Activated naive CD8-positive, alpha-beta T cell treated with anti-CD3 and anti-CD28 coated beads, Interleukin-2, amount 50 U/mL, for 16 hours (primary cell): ENCODE measurements at places on chromosomes 5 and 9.

- DNase-seq, result no peak
Measured at GRCh38 chr5:2173151-2173834, 290.6 kb upstream of the IRX4 start.

GRCh38 chr5:13325765-13326164, 618.7 kb downstream of the DNAH5 start:
- no peak for DNase-seq

DNA sequence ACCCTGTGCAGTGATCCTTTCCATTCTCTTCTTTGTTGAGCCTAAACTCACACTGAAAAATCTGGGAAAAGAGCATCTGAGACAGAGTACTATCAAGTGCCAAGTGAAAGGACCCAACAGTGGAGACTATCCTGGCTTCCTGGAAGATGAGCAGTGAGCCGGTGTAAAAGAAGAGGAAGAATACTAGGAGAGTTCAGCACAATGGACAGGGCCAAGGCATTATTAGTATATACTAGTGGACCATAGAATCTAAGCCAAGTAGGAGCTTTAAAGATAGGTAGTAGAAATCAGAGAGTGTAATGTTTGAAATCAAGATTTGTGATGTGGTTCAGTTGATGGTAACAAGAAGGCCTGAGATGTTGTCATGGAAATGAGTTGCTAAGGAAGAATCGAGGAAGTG, 140.8 kb downstream of the CAMK4 start:
- no peak for DNase-seq

DNA sequence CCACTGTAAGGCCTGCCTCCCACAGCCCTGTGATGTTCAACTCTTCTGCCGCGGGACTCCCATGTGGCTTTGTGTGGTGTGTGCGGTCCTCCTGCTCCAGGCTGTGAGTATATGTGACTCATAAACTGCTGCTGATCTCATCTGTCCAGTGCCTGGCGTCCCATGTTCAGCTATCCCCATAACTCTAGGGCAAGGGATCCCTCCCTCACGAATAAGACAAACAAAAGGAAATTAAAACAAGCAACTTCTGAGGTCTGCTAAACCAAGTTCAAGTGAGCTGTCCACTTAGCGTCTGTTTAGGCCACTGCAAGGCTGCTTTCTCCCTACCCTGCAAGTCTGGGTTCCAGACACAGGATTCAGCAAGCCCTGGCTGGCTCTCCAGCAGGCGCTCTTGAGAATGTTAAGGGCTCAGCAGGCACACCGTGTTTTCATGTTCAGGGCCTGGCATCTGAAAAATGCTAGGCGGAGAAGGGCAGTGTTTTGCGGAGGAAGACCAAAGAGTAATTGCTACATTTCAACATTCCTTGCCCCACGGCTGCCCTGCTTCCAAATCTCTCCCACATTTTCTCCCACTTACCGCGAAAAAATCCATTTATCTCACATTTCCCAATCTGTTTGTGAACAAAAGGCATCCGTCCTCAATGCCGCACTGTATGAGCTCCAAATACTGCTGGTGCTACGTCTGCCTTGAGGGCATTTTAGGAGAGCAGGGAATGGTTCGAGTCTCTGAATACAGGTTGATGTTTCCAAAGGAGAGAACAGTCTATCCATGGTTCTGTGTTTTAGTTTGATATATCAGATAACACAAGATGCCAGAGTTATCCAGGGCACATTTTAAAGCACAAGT, 280.2 kb downstream of the SEMA5A start:
- DNase-seq, result no peak

DNA sequence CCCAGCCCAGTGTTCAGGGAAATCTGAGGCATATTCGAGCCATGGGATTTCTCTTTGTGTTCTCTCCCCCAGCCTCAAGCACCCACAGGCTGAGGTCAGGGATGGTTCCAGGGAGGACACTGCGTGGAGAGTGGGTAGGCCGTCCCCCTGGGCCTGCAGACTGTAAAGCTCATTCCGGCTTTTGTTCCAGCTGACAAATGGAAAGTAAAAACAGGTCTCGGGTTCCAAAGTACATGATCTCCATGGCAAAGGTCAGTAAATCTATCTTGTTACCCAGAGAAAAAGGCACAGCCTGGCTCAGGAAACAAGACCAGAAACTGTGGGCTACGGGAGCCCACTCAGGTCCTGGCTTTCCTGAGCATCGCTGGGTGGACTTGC, 116.2 kb downstream of the ROR2 start:
- DNase-seq, result no peak
